ENCODE measurements at places on chromosomes 7 and 10.

DNA sequence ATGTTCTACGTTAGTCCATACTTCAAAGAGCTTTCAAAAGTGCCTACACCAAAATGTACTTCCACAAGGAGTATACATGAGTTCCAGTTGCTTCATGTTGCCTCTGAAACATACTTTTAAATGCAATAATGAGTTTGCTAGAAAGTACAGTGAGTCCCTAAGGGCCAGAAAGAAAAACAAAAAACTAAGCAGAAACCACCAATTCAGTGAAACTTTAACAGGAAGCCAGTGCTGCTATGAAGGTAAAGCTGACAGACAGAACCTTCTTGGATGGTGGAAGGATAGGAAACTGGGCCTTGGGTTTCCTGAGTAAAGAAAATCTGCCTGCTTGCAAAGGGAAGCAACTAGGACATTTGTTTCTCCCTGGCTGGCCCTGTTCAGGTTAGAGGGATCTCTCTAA, 104.2 kb downstream of the CTTNBP2 start:
- DNase-seq, result no peak

DNA sequence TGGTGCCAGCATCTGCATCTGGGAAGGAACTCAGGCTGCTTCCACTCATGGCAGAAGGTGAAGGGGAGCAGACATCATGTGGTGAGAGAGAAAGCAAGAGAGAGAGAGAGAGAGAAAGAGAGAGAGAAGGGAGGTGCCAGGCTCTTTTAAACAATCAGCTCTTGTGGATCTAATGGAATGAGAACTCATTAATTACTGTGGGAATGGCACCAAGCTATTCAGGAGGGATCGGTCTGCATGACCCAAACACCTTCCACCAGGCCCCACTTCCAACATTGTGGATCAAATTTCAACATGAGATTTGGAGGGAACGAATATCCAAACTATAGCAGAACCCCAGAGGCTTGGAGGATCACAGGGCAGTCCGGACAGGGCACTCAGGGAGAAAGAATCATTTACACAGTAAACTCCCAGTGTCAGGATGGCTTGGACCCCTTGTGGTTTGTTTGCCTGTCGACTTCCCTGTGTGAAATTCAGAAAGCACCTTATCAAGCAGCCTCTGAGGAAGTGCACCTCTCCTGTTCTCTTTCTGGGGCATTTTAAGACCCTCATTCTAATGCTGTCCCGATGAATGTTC, 308.5 kb downstream of the REEP3 start:
- DNase-seq, result no peak

GRCh38 chr10:10870523-10871241, 147.0 kb upstream of the CELF2 start:
- DNase-seq, result no peak

- no peak for DNase-seq
Observed at GRCh38 chr10:102159051-102159597, 6.9 kb downstream of the NOLC1 start.

GRCh38 chr10:36612436-36612835, 513.0 kb upstream of the ANKRD30A start:
- DNase-seq, result no peak

DNA sequence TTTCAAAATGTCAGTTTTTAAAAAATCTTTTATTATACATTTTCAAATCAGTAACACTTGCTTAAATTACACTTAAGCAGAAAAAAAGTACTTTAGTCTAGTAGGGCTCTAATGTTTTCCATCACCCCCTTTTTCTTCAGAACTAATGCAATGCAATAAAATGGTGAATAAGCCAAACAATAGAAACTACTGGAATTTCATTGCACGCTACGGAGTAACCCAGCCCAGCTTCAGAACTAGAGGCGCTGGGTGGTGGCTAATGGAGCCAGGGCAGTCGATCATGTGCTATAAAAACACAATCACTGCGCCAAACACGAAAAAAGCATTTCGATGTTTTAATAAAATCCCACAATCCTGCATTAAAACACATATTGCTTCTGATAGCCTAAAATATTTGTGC, 59.9 kb upstream of the ODAD2 start:
- no peak for DNase-seq

GRCh38 chr7:80681272-80681885, 42.9 kb downstream of the CD36 start:
- DNase-seq, result no peak

GRCh38 chr7:6628045-6628444, 9.1 kb upstream of the ZNF316 start:
- DNase-seq, result no peak

Data from T-helper 2 cell treated with Interferon-gamma antibody and Interleukin-4, amounts not matched to agents 5 μg/mL and 100 μg/mL, for 36 hours (primary cell).